Astrocyte (in vitro differentiated cells and primary cell): ENCODE measurements at places on chromosomes 3 and 15.

DNA sequence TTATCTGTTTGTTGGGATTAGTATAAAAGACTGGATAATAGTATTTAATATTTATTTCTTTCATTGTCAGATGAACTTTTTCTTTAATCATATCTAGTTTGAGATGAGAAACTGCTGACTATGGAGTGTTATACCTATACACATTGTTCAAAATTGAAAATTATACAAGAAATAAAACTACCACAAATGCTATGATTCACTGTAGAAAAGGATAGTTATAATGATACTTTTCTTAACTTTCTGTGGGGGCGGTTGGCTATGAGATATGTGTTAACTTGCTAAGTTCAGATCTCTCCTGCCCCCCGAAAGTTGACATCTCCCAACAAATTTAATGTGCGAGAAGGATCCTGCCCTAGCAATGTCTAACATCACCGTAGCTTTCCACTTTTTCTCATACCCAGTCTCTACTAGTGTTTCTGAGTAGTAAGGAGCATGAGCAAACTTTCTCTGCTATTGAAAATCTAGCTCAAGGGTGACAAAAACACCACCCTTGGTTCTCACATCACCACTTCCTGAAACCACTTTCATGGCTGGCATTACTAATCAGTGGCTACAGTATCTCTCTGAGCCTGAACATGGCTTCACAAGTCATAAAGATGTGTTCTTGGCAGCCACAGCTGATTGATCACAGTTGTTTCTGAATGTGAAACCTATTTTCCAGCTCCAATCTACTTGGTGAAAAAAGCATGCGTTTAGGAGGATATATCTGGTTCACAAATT lies 15.8 kb upstream of the SAMMSON start:
- DNase-seq, result no peak

DNA sequence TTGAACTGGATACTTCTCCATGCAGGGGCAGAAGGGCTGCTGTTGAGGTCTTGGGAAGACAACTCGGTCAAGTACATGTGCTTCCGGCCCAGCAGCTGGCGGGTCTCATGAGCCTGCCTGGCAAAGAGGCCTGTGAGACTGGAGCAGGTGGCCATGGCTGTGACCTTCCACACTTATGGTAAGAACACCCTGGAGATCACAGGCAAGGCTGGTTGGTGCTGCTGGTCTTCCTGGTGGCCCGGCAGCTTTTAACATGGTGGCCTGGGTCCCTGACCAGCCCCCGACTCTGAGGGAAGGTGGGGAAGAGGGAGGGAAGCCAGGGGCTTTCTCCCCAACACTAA lies 15.4 kb downstream of the CHRD start:
- no peak for DNase-seq

DNA sequence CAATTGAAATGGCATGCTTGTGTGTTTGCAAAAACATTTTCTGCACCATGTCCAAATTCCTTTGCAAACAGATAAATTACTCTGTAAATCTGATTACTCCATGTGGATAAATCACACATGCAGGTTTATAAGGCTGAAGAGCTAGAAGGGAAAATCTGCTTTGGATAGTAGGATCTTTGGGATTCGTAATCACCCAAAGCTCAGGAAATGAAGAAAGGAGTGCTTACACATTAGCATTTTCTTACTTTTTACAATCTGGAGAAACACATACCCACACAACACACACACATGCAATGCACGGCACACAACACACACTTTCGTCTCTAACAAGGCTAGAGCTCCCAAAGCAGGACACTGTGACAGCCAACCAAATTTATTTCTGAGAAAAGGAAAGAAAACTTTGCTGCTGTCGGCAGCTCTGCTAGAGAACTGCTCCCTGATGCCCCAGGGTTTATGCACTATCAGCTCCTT lies 2.1 kb downstream of the LSAMP start:
- peak; percentile 46 for DNase-seq

DNA sequence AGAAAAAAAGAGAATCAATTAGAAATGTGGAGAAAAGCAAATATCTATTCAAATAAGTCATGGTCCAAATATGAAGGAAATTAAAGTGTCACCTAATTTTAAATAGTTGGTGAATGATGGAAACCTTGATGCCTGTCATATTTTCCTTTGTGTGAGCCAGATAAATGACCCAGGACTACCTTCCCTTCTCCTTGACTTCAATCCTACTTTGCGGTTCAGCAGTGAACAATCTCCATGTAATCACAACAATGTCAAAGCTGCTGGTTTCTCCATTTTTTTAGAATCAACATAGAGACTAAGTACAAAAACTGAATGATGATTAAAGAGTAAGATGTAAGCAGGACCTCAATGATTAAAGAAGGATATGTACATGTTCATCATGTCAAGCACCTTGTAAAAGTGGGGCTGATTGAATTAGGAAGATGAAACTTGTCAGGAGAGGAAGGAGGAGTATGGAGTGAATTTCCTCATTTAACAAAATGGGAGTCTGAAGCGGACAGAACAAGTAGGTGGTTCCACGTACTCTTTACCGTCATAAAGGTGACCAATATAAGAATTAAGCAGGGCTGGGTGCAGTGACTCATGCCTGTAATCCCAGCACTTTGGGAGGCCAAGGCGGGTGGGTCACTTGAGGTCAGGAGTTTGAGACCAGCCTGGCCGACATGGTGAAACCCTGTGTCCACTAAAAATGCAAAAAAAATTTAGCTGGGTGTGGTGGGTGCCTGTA lies 43.1 kb downstream of the TRPM1 start:
- no peak for DNase-seq

- DNase-seq, result no peak
Observed at GRCh38 chr15:59229453-59229852, 22.8 kb downstream of the LDHAL6B start.

DNA sequence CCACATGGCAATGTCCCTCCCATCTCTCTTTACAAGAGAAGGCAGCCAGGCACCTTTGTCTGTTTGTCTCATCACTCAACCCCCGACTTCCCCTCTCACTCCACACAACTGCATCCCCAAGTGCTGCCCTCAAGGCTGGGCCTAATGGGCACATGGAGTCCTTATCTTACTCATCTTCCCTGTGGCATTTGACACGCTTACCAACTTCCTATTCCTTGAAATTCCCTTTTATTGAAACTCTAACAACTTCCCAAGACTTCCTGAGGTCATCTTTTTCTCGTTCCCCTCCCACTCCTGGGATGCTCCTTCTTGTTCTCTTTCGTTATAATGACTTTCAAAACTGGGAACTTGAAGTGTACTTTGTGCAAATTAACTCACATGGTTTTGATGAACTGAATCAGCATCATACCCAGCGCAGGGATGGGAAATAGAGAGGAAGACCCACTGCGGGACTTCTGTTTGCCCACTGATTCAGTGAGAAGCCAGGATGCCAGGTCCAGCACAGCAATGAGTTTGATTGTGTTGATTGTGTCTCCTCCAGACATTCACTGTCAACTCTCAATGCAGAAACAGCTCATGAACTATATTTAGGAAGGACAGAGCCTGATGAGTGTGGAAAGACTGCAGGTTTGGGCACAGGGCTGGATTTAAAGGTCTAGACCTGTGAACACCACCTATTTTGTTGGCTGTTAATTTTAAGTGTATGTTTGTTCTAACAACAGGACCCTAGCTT lies 104.7 kb upstream of the TNIK start:
- no peak for DNase-seq

DNA sequence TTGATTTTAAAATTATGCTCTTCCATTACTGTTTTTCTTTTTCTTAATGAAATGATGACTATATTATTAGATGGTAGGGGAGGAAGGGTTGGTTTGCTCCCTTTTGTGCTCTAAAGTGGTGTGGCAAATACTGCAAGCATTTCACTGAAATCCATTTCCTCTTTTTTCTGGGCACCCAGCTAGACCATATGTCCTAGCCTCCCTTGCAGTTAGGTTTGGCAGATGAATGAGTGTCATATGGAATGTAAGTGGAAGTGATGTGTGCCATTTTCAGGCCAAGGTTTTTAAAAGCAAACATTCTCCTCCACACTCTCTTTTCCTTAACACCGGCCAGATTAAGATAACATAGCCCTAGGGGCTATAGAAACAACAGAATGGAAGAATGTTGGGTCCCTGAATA lies 363.0 kb downstream of the FGF12 start:
- DNase-seq, result no peak

DNA sequence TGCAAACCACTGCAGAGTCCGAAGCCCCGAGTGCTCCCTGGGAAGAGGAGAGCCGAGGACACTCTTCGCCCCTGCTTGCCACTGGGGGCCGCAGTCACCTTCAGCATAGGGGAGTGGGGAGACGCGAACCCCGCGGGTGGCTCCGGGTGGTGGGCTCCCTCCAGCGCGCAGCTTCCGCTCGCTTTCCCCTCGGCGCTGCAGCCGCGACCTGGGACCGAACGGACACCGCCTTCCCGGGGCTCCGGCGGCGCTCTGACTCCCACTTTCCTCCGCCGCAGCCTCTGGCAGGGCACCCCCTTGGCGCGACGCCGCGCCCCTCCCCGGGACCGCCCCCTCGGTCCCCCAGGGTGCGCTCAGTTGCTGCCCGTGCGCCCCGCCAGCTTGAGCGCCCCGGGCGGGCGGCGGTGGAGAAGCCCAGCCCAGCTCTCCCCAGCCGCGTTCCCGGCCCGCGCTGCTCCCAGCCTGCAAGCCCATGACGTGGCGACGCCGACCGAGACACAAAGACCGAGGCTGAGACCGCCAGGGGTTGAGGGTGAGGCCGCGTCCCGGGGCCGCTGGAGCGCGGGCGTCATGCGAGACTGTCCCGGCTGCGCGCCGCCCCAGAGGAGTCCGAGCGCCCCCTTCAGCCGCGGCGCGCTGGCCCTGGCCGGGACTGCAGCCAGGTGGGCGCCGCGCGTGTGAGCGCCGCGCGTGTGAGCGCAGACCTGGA lies at the start of gene MINAR1:
Gene MINAR1 (plus strand): TSS at position 701 of the 709 bp plus-strand sequence. CDS start 23,812 bp downstream, outside the sequence.
- peak; percentile 57 for DNase-seq

DNA sequence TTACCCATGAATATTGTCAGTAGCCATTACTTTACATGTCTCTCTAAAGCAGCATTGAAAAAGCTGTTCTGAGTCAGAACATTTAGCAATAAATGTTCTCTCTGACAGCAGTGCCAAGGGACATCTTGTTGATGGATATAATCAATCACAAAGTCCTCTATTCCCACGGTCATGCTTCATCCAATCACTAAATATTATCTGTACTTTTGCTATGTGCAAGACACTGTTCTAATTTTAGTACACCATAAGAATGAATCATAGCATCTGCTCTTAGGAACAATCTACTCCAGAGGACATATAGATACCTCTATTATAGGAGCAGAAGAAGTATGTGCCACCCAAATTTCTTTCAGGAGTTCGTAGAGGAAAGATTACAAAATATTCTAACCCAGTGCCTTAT lies 142.5 kb upstream of the MBNL1 start:
- peak; percentile 48 for DNase-seq

- DNase-seq, result peak; percentile 8
Observed at GRCh38 chr3:62134061-62134496, 239.3 kb downstream of the FEZF2 start.

DNA sequence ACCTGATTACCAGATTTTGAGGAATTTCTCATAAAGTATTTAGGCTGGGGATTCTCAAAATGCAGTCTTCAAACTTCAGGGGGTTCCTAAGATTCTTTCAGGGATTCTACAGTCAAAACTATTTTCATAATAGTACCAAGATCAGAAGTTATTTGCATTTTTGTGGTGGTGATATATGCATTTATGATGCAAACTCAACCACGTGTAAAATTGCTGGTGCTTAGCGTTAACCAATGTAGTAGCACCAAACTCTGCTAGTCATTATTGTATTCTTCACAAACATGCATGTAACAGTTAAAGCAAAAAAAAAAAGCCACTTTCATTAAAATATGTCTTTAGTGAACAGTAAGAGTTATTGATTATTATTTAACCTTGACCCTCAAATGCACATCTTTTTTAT lies 274.9 kb upstream of the DNAJC19 start:
- DNase-seq, result no peak

DNA sequence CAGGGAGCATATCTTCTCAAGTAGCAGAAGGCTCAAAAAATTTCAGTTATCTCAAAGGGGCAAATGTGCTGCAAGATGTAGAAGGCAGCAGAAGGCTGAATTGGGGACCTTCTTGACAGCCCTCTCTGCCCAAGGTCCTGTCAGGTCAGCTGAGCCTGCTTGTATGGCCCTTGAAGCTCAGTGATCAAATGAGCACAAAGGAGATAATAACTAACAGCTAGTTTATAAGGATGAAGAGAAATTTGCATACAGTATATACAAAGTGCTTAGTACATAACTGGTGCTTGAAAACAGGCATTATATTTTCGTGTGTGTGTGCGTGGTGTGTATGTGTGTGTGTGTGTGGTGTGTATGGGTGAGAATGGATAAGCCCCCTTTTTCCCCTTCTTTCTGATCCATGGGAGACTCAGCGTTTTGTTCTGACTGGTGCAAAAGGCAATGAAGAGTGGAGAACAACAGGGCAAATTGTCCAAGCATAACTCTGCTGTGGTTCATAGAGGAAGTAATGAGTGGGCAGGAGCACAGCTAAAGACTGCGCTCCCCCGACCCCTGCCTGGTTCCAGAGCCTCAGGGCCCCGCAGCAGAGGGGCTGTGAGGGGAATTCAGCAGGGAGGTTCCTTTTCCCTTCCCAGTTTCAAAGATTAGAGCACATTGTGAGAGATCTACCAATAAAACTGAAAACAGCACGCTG lies 356.8 kb upstream of the NR2F2 start:
- DNase-seq, result no peak

DNA sequence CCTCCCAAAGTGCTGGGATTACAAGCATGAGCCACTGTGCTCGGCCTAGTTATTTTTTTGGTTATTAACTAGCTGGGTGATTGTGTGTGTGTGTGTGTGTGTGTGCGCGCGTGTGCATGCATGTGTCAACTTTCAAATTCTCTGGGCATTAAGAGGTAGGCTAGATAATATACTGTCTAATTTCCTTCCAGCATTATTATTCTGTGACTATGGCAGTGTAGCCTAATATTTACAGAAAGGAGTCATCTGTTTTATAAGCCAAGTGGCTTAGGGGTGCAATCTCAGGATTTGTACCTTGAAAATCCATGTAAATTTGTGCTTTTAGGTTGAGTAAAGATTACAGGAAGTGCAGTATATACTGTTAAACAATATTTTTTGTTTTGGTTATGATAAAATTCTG lies 85.1 kb upstream of the ZBTB20 start:
- DNase-seq, result no peak

GRCh38 chr15:91472316-91472756 lies 372.3 kb downstream of the SV2B start:
- peak; percentile 8 for DNase-seq

- DNase-seq, result peak; percentile 67
Observed at GRCh38 chr3:45473841-45474240, 85.5 kb downstream of the LARS2 start.

DNA sequence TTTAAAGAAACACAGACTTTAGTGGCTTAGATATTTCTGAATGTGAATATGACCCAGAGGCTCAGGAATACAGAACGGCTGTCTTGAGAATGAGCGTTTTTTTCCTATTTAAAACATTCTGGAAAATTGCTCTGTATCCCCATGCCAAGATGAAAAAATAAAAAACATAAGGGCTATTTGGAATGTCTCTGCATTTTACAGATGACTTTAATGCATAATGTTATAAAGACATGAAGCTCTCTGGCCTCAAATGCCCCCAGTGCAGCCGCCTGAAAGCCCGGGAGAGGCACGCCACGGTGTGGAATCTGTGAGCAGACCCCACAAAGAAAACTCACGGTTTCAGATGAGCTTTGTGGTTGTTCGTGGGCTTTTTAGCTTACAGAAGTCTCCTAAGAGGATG lies 322.5 kb upstream of the ICE2 start:
- no peak for DNase-seq
